A549 treated with dexamethasone at 1 μM for 4 hours (cell line): ENCODE measurements at places on chromosomes 7 and 10. TPM values are rescaled to one million over a fixed set of nuclear protein-coding genes. Genes with fewer than 3 reads are reported as not detected.

The DLD gene
- total RNA-seq: 81.4 to 102 TPM (median 92.0 TPM) in 5 replicates

The WNT16 gene
- total RNA-seq: 1.6 to 2.6 TPM (median 2.0 TPM) in 5 replicates

The TYW1B gene
- total RNA-seq: 2.9 to 3.2 TPM (median 3.0 TPM) in 5 replicates

The LRCH4 gene
- total RNA-seq: 10.2 to 19.5 TPM (median 15.7 TPM) in 5 replicates

The PON1 gene
- 0.64 to 0.88 TPM (median 0.73 TPM) in 5 replicates for total RNA-seq

The EPO gene
- total RNA-seq: 0.06 TPM in 1 of 5 replicates, not detected in the others

The TMEM196 gene
- total RNA-seq: not detected in 5 replicates

The SH2D4B gene
- 0.05 to 0.19 TPM (median 0.07 TPM) in 5 replicates for total RNA-seq

The METTL27 gene
- 6.8 to 10.4 TPM (median 10.2 TPM) in 5 replicates for total RNA-seq

The IL6 gene
- 0.40 to 1.6 TPM (median 0.66 TPM) in 5 replicates for total RNA-seq

The NUPR2 gene
- total RNA-seq: not detected in 5 replicates

The CUL1 gene
- 50.4 to 59.2 TPM (median 57.2 TPM) in 5 replicates for total RNA-seq
